ENCODE measurements at places on chromosomes 1 and 21.
A peak's percentile ranks its signal among the peaks of the same experiment; 100 is the strongest.

DNA sequence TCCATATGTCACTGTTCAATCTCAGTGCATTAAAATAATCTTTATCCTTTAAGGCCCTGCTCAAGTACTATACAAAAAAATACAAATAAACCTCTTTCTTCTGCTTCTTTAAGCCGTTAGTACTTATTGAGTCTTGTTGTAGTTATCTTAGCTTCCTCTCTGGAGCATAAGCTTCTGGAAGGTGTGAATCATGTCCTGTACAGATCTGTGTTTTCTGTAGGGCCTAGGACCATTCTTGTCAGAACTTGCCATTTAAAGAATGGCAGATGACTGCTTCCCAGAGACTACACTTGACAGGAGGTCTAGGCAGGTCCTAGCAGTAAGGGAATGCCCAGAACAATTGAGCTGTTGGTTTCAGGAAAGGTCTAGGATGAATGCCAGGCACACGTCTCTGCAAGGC lies 12.9 kb downstream of the NEK7 start:
- DNase-seq, result no peak

- DNase-seq, result no peak
Measured at GRCh38 chr1:206065547-206066145, 12.7 kb downstream of the RHEX start.

GRCh38 chr1:22342734-22343191 lies 108.9 kb upstream of the ZBTB40 start:
- no peak for DNase-seq

- no peak for DNase-seq
Measured at GRCh38 chr1:26593385-26593784, 63.8 kb downstream of the RPS6KA1 start.

DNA sequence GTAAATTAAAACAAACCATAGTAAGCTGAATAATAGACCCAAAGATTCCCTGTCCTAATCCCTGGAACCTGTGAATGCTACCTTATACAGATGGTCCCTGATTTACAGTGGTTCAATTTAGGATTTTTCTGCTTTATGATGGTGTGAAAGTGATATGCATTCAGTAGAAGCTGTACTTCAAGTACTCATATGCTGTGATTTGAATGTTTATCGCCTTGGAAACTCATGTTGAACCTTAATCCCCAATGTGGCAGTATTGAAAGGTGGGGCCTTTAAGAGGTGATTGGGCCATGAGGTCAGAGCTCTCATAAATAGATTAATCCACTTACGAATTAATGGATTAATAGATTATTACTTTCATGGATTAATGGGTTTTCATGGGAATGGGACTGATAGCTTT lies 10.6 kb upstream of the RRP15 start:
- DNase-seq, result no peak

DNA sequence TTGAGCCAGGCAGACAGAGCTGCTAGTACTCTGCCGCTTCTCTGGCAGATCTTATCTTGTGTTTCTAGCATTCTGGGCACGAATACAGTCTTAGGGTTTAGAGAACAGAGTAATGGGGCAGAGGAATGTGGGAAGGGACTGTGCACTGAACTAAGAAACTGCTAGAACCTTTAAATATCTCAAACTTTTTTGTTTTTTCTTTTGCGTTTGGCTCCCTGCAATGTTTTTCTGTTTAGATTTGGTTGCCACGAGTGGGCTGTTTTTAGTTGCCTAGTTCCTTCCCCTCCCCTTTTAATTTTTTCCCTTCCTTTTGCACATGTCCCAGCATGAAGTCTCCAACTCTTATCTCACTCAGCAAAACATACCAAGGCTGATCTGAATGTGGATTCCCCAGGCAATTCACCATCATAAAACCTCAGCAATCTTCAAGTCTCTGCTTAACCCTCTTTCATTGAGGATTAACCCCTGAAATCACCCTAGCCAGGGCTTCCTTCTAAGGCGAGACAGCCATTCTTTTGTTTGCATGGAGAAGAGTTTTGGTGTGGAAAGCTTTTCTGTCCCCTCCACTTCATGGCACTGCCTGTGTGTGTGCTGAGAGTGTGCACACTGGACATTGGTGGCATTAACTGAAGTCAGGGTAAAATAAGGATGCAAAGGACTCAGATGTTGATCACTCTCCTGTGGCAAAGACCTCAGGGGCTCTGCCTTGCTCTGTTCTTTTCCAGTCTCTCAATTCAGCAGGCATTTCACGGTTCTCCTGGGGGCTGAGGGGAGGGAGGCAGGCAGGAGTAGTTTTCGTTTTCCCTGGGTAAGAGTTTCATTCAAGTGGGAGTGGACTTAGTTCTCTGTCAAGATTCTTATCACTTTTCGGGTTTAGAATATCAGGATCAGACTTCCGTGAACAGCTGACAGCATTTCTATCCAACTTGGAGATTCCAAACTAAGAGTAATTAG lies 2.8 kb upstream of the ATF3 start:
- no peak for DNase-seq

DNA sequence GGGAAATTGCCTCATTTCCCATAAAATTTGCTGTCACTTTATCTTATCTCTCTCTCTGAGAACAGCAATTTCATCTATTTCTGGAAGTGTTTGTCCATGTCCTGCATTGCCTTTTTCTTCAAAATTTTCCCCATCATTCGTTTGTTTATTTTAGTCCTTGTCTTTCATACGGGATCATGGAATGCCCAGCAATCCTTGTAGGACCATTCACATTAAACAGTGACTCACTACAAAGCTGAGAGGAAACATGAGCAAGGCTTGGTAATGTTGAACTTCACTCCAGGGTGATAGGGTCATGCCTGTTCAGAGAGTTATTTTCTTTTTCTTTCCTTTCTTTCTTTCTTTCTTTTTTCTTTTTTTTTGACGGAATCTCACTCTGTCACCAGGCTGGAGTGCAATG lies 32.2 kb upstream of the HNRNPU start:
- peak; percentile 54 for DNase-seq

DNA sequence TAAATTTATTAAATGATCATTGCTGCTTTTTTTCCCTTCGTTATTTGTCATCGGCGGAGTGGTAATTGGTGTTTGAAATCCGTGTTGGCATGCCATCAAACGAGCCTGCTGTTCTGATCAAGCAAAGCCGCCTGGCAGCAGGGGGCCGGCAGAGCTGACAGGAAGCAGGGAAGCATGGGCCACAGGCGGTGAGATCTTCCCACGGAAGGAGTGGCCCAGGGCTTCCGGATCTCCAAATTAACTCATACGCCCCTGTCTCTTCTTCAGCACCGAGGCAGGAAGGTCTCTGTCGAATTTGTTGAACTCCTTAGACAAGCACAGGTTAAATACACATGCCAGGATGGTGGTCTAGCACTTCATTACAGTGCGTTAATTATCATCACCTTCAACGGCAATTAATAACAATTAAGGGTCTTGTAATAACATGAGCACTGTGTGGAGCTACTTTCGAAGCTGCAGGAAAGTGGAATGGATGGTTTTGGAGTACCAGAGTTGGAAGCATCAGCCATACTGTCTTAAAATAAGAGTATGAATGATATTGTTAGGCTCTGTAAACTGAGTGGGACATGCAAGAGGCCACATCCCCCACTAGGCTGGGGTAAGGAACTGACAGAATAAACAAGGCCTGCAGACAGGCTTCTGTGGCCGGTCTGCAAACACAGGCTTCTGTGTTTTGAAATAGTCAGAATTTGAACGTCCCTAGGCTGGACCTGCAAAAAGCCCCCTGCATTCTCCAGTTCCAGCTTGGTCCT lies 199.4 kb upstream of the DAB1 start:
- no peak for DNase-seq

DNA sequence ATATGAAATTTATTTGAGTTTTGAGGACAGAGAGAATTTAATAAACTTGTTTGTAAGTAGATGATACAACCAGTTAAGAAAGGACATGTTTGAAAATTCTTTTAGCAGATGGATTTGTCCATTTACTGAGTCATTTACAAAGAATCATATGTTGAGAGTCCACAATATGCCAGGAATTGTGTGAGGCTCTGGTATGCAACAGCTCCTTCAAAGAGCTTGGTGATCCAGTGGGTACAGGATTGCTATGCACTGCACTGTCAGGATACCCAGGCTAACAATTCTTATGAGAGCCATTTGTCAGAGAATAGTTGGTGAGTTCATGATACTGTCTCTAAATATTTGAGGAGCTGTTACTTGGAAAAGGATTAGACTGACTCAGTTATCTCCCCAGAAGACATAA lies 11.0 kb downstream of the DNM3 start:
- DNase-seq, result no peak

DNA sequence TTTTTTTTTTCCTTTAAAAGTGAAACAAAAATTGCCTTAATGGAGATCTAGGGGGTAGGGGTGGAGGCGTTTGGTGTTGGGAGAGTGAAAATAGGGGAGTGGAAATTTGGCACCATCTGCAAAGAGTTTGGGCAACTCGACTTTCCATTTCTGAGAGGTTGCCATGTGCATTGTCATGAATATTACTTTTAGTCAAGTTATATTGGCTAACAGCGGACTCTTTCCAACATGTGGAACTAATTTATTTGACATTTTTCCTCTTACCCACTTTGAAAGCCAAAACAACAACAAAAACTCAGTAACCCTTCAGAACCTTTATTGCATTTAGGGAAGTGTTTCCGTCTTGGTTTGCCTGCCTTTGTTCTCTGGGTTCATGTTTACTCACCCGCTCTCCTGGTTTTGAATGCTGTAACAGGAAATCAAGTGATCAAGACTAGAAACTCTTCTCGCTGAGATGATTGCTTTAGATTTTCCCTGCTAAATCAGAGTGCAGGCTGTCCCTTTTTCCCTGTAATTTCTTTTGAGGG lies 70.4 kb downstream of the CACHD1 start:
- DNase-seq, result no peak

GRCh38 chr1:230260831-230261230 lies 165.3 kb downstream of the PGBD5 start:
- DNase-seq, result no peak

DNA sequence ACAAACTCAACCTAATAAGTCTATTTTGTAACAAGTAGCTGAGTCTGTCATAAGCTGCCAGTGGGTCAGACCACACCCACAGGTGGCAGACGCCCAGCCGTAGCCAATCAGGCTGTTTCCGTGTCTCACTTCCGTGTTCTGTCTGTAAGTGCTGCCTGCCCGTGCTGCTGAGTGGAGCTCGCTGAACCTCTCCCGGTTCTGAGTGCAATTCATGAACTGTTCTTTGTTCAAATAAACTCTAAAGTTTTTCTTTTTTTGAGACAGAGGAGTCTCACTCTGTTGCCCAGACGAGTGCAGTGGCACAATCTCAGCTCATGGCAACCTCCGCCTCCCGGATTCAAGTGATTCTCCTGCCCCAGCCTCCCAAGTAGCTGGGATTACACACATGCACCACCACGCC lies 25.1 kb downstream of the POFUT2 start:
- DNase-seq, result no peak

DNA sequence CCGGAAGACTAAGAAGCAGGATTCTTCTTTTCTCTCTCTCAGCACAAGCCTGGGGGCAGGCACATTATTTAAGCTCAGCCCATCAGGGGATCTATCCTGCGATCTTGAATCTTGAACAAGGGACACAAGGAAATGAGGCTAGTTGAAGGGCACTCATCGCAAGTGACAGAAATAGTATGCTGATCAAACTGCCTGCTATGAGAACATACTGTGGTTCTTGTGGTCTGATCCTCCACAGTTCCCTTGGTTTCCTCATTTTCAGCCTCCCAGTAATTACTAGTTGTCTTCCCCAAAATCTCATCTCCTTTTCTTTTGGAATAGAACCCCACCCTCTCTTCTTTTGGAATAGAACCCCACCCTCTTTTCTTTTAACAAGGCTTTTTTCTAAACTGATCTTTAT lies 6.5 kb downstream of the ANKRD45 start:
- no peak for DNase-seq

- DNase-seq, result no peak
Measured at GRCh38 chr1:30060738-30061137, 662.6 kb downstream of the MATN1 start.

DNA sequence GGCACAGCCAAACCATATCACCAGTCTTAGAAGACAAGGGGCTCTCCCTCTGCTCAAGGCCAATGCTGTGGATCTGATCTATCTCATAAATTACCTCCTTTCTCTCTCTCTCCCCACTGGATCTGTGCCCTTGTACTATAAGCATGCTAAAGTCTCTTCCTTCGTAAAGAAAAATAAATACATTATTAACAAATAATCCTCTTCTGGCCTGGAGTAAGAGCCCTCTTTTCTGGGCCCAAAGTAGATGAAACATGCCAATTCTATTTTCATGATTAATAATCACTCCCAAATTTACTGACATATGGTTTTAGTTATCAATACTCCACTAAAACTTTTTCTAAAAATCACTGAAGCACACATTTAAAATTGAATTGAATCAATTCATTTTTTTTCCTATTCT lies 889.7 kb downstream of the ADGRL2 start:
- DNase-seq, result no peak

- DNase-seq, result no peak
Measured at GRCh38 chr21:28018741-28019669, 973.7 kb downstream of the LTN1 start.

- DNase-seq, result no peak
Measured at GRCh38 chr1:22045604-22046228, 6.8 kb upstream of the CDC42 start.

DNA sequence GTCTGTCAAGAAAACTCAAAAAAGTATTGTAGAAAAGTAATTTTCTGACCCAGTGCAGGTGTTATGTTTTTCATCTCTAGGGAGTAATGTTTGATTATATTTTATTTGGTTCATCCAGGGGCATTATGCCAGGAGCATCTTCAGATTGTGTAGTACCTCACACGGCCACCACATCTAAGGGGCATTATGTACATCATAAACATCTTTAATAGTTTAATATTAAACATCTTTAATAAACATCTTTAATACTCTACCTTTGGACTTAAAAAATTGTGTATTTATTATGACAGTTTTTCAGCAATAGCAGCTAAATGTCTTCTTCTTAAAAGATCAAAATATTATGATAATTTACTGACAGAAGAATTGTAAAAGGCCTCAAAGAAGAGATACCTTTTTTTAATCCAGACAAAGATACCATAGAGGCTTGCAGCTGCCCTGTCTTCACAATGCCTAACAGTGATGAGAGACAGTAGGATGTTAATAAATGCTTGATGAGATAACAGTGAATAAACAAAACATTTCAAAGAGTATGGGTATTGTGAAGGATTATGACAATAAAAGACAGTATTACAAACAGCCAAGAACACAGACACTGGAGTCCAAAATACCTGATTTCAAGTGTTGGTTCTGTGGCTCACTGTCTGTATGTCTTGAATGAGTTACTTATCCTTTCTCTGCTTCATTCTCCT lies 240.9 kb upstream of the ADGRL2 start:
- no peak for DNase-seq

DNA sequence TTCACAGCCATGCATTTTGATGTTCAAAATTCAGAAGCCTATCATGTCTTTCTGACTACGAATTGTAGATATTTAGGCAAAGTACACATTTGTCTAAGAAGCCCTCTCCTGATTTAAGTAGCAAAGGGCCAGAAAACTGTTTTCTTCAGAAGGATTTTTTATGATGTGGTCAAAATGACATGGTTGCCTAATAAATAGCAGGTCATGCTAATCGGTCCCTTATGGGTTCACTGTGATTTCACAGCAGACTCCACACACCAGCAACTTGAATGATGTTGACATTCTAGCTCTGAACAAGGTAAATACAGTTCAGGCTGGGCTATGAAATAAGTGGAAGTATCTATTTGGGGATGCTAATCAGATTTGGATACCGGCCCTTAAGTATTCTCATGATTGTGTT lies 178.7 kb upstream of the DPYD start:
- no peak for DNase-seq
